Activated naive CD8-positive, alpha-beta T cell treated with anti-CD3 and anti-CD28 coated beads, Interleukin-2, amount 50 U/mL, for 24 hours (primary cell): ENCODE measurements at places on chromosomes 7 and 10.

GRCh38 chr7:99040104-99040958 is 103.6 kb downstream of the SMURF1 start:
- peak; percentile 65 for DNase-seq

GRCh38 chr7:39459636-39460035 is 106.6 kb upstream of the YAE1 start:
- DNase-seq, result no peak

- DNase-seq, result no peak
Measured at GRCh38 chr7:37633048-37633447, 50.5 kb upstream of the GPR141 start.

DNA sequence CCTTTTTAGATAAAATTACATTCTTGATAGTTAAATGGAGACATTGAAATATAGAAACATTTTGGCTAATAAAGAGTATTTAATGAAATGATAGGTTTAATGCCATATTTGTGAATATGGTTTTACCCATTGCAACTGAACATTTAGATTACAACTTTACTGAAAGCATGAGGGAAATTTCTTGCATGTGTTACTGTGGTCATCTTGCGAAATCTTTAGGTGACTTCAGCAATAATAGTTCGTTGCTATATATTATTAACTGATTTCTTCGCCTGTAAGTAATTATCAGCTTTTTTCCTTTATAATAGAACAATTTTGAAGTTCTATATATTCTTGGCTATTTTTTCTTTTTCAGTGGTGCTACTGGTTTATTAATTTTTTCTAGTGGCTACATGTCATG is 83.2 kb downstream of the MLLT10 start:
- DNase-seq, result no peak

DNA sequence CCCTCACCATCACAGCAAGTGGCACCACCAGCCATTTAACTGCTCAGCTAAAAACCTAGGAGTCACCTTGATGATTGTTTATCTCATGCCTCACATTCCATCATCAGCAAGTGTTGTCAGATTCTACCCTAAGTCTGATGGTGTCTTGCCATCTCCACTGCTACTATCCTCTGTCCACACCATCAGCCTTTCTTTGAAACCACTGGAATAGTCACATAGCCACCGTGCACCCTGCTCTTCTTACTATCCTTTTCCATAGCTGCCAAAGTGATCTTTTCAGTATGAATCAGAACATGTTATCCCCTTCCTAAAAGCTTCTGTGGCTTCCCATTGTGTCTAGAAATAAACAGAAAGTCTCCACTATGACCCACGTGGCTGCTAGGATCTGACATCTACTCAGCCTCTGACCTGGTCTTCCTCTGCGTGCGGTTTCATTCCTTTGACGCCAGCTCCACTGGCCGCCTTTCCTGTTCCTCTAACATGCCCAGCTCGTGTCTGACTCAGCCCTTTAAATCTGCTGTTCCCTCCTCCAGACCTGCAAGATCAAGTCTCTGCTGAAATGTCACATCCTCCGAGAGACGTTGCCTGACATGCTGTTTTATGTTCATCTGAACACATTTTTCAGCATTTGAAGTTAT is 16.5 kb upstream of the CHN2 start:
- peak; percentile 29 for DNase-seq

GRCh38 chr10:72692744-72692993 is 726 bp downstream of the MCU start:
- DNase-seq, result no peak

GRCh38 chr7:51082096-51082840 is 234.3 kb downstream of the COBL start:
- no peak for DNase-seq

- peak; percentile 18 for DNase-seq
Measured at GRCh38 chr10:100654782-100655325, 90.5 kb upstream of the PAX2 start.

GRCh38 chr7:7639847-7640220 is 718 bp upstream of the UMAD1 start:
- no peak for DNase-seq

DNA sequence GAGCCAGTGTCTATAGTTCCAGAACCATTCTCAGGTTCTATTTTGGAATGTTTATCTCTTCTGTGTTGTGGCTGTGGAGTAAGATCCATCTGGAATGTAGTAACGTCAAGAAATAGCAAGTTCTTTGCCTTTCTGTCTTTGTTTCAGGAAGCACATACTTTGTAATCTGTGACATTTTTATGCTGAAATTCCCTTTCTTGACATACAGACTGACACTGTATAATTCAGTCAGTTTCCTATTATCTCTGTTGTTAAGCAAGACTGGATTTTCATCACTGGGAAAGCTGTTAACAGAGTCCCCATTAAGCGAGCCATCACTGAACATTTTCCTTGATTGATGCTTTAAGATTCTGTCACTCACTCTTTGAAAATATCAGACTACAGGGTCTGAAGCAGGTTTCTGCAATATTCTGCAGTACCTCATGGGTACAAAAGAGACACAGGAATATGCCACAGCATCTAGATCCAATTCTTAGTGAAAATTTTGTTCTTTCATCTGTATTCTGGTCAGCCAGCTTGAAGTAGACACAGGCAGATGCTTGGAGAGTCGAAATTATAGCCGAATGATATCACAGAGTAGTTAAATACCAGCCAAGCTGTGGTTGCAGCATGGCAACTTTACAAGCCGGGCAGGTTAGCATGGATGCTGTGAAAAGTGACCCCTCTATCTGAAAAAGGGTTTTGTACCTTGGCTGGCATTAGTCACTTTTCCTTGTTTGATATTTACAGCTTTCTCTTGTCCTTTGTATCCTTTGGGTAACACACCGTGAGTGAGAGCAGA is 62.6 kb downstream of the CACNB2 start:
- DNase-seq, result no peak

DNA sequence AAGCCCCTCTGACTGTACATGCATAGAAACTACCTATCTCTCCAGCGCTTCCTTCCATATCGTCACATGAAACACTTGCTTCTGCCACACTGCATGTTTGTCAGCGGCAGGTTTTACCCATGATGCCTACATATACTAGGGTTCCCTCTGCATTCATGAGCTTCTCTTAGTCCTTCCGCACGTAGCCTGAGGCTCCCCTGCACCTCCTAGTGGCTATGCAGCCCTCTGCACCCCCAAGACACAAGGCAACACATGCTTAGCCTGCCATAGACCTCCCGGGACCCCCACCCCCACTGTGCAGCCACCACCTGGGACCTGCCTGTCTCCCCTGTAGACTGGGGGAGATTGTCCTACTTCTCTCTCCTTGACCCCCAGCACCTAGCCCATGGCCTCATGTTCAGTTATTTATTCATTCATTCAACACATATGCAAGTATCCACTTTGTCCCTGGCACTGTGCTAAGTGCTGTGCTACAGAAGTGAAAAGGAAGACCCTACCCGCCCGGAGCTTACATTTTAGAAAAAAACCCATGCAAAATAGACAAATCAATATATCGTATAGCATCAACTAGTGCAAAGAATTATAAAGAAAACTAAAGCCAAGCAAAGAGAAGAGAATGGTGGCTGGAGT is 23.5 kb downstream of the TMEM273 start:
- DNase-seq, result peak; percentile 44

- no peak for DNase-seq
Measured at GRCh38 chr10:127088908-127089307, 107.5 kb downstream of the INSYN2A start.

- DNase-seq, result no peak
Measured at GRCh38 chr10:85008488-85009184, 680.2 kb downstream of the CCSER2 start.

GRCh38 chr10:111837985-111838384 is 345.6 kb downstream of the GPAM start:
- DNase-seq, result no peak

GRCh38 chr10:71247414-71247705 is 35.0 kb downstream of the UNC5B start:
- DNase-seq, result no peak

- DNase-seq, result no peak
Measured at GRCh38 chr10:89129911-89130310, 77.2 kb downstream of the CH25H start.

DNA sequence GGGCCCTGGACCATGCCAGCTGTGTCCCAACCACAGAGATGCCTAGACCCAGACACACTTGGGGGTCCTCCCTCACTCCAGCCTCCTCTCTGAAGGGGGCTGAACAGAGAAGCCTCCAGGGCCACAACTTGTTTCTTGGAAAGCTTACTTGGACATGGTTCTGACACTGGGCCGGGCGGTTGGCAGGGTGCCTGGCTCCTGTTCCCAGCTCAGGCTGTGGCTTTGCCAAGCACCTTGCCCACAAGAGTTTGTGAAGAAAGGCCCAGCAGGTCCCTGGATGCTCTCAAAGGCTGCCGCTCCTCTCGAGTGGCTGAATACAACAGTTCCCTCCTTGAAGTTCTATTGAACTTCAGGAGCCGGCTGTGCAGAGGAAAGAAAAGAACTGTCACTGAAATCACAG is 181.6 kb downstream of the PTPN20 start:
- DNase-seq, result no peak

DNA sequence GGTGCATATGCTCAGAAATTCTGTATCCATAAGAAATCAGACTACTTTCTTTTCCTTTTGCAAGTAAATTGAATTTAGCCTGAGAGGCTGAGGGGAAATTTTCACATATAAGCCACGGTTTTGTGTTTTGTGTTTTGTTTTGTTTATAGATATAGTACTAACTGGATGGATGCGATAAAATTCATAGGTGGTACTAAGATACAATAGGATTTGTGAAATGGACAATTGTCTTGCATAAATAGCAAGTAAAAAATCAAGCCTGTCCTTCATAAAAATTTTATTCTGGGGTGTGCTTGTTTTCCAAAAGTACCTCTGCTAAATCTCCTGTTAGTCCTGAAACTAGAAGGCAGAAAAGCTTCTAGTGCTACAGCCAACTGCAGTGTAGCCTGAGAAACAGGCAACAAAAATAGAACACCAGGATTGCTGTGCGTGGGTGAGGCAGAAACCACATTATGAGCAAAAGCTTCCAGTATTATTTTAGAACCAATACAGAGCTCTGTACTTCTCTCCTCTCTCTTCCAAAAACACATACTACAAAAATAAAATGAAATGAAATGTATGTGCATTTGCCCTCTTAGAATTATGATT is 634 bp upstream of the HDAC9 start:
- DNase-seq, result peak; percentile 6

DNA sequence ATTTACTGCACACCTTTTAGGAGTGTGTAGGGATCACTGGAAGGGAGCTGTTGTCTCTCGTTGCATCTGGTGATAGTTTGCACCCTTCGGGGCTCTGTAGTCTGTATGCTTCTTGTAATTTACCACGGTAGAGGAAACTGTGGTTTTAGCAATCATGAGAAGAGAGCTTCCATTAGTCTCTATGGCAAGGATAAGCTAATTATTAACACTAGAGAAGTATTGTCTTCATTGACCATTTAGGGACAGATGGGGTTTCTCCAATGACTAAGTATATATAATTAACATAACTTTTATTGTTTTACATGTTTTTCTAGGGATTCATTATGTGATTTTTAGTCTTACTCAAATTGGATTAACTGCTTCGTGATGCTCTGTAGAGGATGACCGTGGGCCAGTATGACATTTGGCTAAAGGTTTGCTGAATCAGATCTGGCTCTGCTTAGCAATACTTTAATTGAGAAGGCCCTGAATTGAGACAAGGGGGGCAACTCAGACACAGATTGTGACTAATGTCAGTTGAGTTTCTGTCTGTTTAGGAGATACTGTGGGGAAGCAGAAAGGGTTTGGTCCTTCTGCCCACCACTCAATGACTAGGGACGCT is 8.7 kb downstream of the SLC18A2 start:
- DNase-seq, result no peak

DNA sequence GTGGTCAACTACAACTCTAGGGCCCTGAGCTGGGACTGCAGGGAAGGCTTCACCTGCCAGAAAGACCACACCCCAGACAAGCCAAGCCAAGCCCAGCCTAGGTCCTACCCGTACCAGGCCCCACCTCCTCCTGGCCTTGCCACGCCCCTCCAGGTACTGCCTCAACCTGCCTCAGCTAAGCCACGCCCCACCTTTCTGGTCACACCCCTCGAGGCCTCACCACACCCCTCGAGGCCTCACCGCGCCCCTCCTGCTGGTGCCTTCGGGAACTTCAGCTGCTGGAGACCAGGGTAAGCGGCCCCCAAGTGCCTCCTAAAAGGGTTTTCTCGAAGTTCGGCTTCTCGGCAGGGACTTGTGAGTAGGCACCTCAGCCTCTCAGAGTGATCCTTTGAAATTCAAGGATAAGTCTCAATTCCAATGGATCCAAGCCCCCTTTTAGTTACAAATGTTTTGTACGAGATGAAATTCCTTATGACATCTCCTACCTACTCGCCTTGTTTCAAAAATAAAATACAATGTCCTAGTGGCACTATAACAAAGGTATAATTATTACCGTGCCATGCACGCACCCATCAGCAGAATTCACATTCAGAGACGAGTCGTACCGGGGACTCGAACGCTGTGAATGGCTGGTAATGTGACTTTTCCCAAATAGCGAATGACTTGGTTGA is 171.2 kb downstream of the ARHGAP21 start:
- peak; percentile 30 for DNase-seq

- DNase-seq, result no peak
Measured at GRCh38 chr10:87089746-87090145, 4.9 kb downstream of the GLUD1 start.

DNA sequence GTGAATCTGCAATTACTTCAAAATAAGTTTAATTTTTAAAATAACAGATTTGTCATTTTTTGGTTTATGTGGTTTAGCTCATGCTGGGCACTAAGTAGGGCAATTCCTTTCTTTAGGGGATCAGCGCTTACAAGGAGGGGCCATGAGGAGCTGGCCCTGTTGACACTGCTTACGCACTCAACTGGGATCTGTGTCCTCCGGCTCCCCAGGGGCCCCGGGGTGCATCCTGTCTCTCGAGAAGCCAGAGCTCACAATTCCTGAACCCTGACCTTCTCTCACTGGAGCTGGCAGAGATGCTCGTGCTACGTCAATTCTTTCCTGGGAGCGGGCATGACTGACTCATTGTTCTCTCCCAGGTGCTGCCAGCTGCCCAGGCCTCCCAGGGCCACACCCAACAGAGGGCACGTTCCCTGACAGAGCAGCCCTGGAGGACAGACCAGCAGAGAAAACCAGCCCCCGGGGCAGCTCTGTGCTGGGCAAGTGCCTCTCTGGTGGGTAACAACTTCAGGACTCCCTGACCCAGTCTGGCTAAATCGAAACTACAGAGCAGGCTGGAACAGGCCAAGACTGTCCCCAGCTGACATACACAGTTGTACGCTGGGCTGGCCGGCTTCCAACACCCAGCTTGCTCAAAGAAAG is 36.8 kb downstream of the CTBP2 start:
- no peak for DNase-seq

DNA sequence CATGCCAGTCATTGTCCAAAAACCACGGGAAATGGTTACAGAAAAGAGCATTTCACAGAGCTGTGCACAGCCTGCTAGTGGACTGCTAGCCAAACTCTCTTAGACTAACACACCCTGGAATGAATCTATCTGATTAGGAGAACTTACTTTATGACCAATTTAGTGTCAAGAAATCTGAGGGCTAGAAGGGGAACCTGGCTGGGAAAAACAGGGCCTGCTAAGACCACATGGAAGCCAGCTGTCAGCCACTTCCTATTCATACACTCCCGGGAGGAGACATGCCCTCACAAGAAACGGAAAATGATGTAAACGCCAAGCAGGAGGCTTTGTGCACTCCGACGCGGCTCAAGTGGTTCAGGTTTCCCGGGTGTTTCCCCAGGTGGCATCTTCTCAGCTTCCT is 54.8 kb downstream of the MPP7 start:
- DNase-seq, result no peak

GRCh38 chr7:43619213-43620012 is 36.5 kb downstream of the STK17A start:
- no peak for DNase-seq

GRCh38 chr10:48655411-48656240 is 29.0 kb upstream of the WDFY4 start:
- DNase-seq, result no peak
